ENCODE measurements at places on chromosomes 12 and 14.

DNA sequence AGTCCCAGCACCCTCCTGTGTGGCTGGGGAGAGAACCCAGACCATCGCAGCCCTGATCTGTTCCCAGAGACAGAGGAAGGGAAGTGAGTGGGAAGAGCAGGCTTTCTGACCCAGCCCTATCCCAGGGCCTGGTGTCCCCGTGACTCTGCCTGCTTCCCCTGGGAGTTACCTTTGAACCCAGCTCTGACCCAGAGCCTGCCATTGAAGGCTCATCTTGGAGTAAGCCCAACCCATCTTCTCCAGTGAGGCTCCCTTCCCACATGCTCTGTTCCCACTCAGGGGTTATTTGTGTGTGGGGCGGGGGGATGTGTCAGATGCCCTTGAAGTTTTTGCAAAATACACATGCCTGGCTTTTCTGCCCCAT lies 6.0 kb downstream of the TMEM63C start:
- no peak for DNase-seq

DNA sequence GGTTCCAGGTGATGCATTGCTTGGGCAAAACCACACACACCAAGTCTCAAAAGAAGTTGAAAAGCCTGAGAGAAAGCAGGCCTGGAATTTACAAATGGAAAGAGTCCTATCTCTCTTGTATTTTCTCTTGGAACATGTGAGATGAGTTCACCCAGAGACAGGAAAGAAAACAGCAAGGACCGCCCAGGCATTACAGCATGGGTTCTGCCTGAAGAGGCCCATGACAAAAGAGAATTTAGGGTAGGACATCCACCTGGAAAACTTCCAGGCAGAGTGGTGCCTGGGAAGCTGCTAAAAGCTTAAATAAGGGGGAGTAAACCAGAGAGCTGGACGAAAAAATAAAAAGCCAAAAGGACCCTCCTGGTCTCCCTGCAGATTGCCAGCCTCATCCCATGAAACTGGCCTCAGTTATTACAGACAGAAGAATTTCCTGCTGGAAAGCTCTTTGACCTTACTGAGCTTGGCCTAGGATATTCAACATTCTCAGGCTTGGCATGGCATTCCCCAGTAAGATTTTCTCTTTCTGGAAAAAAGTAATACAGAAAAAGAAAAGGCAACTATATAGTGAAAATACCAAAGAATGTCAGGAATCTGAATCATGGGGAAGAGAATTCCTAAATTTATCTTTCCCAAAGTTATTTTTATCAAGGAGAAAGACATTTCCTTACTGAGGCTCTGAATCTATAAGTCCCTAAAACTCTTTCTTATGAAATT lies 121.3 kb upstream of the NUDT4 start:
- no peak for DNase-seq

DNA sequence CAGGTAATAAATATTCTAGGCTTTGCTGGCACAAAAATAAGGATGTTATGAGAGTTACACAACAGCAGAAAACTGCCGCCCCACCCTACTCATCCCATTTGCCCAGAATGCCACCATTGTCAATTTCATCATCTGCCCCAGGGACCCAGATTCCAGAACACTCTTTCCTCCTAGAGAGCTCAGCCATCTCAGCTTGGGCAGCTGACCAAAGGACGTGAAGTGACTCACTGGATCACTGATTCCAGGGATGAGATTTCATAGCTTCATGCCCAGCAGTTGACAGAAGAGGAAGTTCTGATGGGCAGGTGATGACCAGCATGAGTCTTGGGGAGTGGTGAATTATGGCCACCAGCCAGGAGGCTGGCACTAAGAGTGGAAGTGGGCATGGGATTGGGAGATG lies 450.3 kb downstream of the RMST start:
- no peak for DNase-seq

DNA sequence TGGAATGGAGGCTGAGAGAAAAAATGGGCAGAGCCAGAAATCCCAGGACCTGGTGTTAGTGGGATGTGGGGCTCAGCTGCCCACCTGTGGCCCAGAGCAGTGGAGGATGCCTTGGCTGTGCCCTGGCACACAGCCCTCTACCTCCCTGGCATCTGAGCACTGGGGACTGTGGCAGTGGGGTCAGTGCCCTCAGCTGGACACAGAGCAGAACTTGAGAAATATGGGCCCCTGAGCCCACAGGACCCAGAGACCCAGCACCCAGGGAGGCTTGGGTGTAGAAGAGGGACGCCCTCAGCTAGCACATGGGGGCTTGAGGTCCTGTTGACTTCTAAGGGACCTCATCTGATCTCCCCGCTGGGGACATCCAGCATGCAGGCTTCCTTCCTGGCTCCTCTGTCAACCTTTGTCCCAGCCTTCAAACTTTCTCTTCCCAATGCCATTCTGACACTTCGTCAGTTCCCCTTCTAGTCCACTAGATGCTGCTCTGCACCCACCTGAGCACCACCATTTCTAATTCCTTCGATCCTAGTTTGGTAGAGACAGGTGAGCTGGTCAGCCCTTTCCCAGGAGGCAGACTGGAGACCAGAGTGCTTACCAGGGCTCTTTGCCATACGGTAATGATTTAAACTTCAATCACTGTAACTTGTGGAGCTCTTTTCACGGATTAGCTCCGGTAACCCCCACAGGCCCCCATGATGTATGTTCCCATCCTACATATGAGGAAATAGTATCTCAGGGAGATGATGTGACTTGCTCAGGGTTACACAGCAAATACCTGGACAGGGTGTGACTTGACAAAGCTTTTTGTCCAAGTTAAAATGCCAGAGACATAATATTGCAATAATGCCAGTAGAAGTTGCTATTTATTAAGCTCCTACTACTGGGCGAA lies 143.7 kb downstream of the ASCL4 start:
- no peak for DNase-seq

- no peak for DNase-seq
Measured at GRCh38 chr12:20368651-20369304, 441 bp downstream of the PDE3A start.

DNA sequence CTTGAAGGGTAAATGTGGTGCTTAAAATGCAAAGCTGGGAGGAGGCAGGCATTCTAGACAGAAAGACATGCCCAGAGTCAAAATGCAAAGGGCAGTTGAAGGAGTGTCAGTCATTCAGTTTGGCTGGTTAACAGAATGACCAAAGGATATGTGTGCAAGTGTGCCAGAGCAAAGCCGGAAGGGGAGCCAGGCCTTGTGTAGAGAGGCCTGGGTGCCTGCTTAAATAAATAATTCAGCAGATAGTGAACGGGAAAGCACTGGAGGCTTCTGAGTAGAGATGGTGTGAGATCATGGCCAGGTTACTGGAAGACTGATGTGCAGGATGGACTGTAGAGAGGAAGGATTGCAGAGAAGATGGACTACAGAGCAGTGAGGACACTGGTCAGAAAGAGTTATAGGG lies 244.9 kb downstream of the PRKD1 start:
- no peak for DNase-seq

GRCh38 chr12:96239711-96240635 lies 45.8 kb downstream of the ELK3 start:
- no peak for DNase-seq

DNA sequence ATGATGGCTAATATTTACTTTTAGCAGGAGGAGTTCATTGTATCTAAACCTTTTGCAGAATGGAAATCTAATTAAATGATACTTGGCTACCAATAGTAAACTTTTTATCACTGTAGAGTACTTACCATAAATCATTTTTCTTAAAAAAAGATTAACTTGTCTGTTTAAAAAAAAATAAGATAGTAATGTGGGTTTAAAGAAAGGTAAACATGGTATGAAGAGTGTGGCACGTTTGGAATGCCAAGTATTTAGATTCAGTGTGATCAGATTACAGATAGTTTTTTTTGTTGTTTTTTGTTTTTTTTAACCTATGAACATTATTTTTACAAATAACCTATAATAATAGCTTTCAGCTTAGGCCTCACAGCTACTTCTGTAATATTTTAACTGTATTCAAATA lies 25.8 kb downstream of the KTN1 start:
- DNase-seq = no peak

DNA sequence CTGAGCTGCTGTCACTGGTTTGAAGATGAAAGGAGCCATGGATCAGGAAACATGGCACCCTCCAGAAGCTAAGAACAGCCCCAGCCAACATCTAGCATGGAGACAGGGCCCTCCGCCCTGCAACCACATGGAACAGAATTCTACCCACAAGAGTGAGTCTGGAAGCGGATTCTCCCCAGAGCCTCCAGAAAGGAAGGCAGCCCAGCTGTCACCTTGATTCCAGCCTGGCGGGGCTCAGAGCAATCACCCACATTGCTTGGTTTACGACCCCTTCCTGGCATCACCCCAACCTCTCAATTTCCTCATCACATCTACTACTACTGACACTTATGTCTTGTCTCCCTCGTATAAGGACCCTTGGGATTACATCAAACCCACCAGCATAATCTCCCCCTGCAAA lies 38.5 kb downstream of the OAS2 start:
- no peak for DNase-seq

DNA sequence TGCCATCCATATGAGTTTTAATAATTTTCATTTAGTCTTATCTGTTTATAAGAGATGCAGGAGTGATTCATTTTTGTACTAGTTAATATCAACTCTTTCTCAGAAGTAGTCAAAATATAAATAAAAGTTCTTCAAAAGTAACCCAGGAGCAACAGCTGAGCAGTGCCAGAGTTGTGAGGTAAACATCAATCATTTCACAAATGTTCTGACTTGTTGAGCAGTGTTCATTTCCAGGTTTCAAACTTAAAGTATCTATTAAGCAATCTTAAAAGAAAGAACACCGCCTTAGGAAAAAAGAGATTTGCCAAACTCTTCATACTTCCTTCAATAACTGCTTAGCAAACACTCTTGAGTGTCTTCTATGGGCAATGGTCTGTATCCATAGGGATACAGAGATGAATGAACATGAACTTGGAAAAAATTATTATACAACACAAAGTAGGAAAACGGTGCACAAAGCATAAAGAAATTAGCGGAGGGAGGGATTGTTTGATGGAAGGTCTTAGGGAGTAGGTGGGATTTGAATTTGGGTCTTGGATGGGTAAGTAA lies 41.9 kb upstream of the POC1B start:
- no peak for DNase-seq

DNA sequence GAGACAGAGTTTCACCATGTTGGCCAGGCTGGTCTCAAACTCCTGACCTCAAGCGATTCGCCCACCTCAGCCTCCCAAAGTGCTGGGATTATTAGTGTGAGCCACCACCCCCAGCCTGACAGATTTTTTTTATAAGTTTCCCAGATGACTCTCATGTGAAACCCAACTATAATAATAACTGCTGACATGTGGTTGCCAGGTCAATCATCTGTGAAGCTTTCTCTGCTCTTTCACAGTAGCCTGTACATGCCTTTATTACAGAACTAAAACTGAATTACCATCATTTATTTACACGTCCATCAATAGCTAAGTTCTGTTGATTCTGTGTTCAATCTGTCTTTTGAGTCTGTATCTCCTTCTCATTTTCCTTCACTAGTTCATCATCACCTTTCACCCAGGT lies 218.5 kb downstream of the RPS29 start:
- DNase-seq = no peak

DNA sequence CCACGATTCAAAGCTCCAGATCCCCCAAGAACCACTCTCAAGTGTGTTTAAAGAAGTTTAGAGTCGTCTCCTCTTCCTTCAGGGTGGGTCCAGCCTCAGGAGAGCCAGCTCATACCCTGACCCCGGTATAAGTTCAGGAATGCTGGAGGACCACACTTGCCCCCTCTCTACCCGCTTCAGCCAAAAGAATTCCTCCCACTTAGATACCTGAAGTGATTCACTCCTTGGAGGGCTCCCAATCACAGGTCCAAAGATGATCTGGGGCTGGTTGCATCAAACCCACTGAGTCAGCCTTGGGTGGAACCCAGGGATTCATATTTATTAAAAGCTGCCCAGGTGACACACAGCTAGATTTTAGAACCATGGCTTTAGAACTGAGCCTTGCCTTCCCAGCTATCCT lies 133.5 kb upstream of the PARP11 start:
- DNase-seq = no peak

DNA sequence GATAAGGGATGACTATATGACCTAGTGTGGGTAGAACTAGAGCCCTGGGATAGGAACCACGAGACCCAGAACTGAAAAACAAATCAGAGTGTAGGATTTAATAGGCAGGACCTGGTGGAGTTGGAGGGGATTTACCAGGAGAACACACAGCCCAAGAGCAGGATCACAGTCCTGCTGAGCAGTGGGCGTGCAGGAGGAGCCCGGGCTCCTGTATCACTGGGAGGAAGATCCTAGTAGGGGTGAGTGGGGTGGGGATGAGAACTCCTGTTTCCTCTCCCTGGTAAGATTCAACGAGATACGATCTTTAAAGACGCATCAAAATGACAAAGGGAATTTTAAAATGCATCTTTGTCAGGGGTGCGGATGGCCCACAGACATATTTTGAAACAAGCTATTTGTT lies 220.1 kb downstream of the GALC start:
- DNase-seq = no peak

GRCh38 chr12:73964641-73965040 lies 573.0 kb upstream of the ATXN7L3B start:
- DNase-seq = no peak

DNA sequence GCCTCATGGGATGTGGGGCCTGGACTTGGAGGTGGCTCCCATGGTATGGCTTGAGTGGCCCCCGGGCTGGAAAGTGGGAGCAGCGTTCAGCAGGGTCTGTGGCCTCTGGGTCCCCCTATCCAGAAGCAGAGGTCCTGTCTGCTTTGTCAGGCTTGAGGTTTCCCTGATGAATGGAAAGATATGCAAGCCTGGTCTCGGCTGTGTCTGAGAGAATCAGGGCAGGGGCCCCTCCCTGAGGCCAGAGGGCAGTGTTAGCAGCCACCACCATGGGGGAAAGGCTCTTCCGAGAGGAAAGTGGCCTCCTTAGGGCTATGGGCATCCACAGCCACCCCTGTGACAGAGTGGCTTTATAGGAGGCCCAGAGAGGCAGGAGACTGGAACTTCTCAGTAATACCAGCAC lies 128.2 kb downstream of the VRK1 start:
- no peak for DNase-seq

DNA sequence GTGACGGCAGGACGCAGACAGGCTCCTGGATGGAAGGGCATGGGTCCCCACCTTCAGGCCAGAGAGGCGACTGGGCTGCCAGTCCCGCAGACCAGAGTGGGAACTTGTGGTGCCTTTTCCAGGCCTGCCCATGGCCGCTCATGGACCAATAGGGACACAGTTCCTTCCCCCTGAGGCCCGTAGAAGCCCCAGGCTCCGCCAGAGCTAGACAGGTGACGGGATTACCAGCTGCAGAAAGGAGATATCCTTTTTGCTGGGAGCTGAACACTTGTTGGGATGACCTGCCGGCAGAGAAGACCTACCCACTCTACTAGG lies 73.6 kb upstream of the RASSF8 start:
- DNase-seq = no peak

DNA sequence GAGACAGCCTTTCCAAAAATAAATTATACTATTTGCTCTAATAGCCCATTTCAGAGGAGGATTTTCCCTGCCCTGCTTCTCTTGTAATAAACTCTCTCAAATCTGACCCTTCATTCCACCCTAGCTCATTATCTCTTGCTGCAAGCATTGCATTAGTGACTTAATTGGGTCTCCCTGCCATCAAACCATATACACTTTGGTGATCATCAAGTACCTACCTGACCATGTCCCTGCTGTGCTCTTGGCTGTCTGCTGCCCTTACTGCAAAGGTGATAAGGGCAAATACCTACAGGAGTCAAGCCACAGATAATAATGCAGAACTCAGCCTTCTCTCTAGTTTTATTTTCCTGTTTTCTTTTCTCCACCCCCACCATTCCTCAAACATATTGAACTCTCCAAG lies 88.4 kb downstream of the LIN7A start:
- DNase-seq = no peak
